ENCODE measurements at places on chromosomes 4 and X.

- DNase-seq = no peak
These were observed 66.8 kb downstream of the AFF2 start for GRCh38 chrX:148567229-148567628.

DNA sequence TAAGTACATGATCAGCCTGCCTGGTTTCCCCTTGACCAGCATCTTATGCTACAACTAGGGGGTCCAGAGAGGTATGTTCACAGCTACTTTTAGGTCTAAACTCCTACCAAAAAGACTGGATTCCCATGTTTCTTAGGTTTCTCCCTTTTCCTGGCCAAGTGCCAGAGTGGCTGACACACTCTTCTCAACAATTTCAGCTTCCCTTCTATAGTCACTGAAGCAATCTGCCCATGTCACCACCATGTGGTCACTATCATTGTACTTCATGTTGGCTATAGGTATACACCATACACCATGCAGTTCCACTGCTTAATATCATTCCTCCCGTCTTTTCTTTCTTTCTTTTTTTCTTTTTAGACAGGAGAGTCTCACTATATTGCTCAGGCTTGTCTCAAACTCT, 66.9 kb downstream of the KLHL13 start:
- DNase-seq = peak; percentile 62

DNA sequence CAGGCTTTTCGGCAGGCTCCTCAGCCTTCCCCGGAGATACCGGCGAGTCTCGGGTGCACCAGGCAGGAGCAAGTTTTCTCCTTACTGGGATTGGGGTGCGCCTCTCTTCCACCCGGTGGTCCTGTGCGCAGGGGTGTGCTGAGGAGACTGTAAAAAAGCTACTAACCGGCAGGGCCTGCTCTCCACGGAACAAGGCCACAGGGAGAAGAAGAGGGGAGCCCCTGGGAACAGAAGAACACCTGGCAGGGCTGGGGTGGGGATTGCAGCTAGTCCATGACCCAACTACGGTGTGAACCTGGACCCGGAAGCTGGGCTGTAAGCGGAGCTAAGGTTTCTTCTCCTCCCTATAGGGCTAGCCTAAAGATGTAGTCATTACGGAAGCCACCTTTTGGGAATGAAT, 17.7 kb upstream of the ZIC3 start:
- no peak for DNase-seq

GRCh38 chr4:61540944-61541343, 340.8 kb downstream of the ADGRL3 start:
- peak; percentile 1 for DNase-seq

- peak; percentile 33 for DNase-seq
These were observed at the start of gene EVC2 for GRCh38 chr4:5708449-5709206. Gene EVC2 (minus strand): TSS chr4:5708559. CDS start chr4:5708513, 46 bp downstream.

DNA sequence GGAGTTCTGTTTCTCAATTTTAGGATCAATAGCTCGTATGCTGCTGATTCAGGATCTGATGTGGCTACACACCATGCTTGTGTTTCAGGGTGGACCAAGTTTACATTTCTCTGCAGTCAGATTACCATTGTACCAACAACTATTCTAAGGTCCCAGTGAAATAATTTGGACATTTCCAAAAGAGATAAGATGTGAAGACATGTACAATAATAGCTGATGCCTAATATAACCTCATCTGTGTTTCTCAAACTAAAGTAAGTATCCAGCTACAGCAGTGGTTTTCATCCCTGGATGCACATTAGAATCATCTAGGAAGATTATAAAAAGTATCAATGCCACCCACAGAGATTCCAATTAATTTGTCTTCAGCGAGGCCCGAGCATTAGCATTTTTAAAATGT, 209.7 kb downstream of the ANTXR2 start:
- DNase-seq = no peak

- DNase-seq = no peak
These were observed 1274.7 kb upstream of the PABPC4L start for GRCh38 chr4:135476272-135476671.

DNA sequence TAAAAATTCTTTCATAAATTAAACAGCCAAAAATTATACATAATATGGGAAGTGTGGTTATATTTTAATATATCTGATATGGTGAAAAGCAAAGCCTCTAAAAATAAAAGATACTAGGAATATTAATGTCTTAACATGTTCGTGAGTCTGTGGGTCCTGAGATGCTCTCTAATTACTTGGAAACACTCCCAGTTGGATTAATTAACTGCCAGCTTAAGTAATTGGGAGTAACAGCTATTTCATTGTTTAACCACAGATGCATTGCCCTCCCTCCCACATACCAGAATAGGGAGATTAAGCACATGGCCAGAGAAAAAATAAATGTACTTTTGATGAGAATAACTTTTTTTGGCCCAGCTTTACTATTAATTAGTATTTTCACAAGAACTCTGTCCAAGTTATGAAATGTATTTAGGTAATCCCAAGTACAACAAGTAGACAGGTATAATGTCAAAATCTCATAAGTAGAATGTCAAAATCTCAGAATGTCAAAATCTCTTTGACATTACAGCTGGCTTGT, 79.7 kb downstream of the BTC start:
- no peak for DNase-seq

GRCh38 chr4:90198086-90198847, 71.1 kb downstream of the CCSER1 start:
- DNase-seq = no peak

GRCh38 chr4:101123231-101123630, 224.1 kb downstream of the PPP3CA start:
- DNase-seq = no peak

- DNase-seq = no peak
These were observed 138.8 kb downstream of the AREG start for GRCh38 chr4:74583757-74584156.

GRCh38 chr4:38920186-38920585, 52.6 kb downstream of the FAM114A1 start:
- DNase-seq = no peak

GRCh38 chrX:13569479-13570260, at the start of gene EGFL6:
Gene EGFL6 (plus strand): TSS chrX:13569601. CDS start chrX:13569862, 261 bp downstream.
- DNase-seq = no peak

DNA sequence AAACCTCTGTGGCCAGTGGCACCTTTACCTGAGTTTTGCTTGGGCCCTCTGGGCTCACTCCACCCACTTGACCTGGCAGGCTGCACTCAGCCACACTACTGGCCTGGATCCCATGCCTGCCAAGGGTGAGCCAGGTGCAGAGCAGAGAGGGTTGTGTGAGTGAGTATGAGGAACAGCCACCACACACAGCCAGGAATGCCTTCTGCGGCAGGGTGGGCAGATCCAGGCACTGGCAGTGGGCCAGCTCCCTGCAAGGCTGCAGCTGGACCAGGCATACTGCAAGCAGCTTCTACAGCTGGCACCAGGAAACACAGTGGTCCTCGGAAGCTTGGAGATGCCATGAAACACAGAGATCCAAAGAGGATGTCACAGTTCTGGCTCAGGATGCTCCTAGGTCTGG, 570.1 kb upstream of the ACTRT1 start:
- no peak for DNase-seq

DNA sequence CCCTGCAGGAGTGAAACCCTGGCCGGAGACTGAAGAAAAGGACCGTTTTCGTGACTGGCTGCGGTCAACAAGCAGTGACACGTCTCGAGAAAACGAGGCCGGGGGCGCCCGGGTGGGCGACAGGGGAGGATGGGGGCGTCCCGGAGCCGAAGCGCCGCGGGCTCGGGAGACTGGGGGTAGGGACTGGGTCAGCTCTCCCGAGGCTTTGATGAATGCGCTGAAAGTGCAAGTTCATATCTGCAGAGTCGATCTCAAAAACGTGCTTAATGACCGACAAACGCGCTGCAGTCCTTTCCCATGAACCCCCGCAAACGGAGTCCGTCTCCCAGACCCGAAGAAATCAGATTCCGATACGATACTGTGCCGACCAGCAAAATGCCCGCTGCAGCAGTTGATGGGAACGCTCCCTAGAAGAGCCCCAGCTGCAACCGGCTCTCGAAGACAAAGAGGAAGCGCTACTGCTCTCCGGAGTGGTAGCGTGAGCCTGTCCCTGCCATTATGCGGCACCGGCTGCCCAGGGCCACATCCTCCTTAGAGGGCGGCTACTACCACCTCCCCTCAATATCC, 806 bp upstream of the CD99L2 start:
- DNase-seq = peak; percentile 74

GRCh38 chr4:40388239-40388638, 53.1 kb downstream of the CHRNA9 start:
- DNase-seq = peak; percentile 48

DNA sequence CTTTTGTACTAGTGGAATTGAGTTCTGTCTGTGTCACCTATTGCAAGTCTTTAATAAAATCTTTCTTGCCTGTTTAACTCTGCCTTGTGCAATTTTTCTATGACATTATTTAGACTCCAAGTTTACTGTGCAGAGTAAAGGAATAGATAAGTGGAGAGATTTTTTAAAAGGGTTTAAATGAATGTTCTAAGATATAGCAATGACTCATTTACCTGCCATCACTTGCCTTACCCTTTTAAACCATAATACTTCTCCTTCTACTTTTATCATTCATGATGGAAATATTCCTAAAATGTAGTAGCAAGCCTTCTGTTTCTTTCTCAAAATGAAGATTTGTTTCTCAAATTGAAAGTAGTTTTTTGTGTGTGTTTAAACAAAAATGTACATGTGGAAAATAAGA, 782.8 kb upstream of the MAGEB2 start:
- no peak for DNase-seq

DNA sequence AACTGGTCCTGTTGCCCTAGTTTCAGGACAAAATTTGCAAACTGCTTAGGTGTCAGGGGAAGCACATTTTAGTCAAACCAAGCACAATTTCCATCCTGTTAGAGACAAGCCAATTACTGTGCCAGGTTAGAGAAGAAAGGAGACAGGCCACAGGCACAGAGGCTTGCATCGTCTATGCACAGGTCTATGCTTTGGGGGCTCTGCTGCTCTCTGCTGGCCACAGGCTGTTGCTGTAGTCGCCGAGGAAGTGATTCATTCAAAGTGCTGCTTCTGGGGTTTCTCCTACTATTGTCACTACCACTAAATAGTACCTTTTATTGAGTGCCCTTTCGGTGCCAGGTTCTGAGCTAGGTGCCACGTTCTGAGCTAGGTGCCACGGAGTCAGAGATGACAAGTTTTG, 45.5 kb downstream of the VGLL1 start:
- DNase-seq = peak; percentile 73

GRCh38 chr4:38230121-38230801, 270.1 kb downstream of the PTTG2 start:
- no peak for DNase-seq

DNA sequence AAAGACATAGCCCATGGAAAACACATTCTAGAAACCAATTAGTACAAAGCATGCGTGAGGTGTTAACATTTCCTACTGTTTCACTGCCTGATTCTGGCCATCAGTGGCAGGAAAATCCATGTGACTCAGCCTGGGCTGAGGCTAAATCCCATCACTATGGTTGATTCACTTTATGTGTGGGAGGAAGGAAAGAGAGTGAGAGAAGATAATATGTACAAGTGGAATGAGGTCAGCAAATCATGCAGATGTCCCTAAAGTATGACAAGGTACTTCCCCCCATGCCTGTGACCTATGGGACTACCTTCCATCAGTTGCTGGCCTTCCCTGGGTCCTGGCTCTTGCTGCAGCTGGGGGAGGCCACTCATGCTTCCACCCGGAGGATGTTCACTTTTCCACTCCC, 64.2 kb upstream of the MAP3K15 start:
- DNase-seq = no peak

Measured in hematopoietic multipotent progenitor cell treated with erythropoietin and hydrocortisone succinate and interleukin-3 and kit ligand, for 4 days (in vitro differentiated cells).